ENCODE measurements at places on chromosomes 13 and 19.

DNA sequence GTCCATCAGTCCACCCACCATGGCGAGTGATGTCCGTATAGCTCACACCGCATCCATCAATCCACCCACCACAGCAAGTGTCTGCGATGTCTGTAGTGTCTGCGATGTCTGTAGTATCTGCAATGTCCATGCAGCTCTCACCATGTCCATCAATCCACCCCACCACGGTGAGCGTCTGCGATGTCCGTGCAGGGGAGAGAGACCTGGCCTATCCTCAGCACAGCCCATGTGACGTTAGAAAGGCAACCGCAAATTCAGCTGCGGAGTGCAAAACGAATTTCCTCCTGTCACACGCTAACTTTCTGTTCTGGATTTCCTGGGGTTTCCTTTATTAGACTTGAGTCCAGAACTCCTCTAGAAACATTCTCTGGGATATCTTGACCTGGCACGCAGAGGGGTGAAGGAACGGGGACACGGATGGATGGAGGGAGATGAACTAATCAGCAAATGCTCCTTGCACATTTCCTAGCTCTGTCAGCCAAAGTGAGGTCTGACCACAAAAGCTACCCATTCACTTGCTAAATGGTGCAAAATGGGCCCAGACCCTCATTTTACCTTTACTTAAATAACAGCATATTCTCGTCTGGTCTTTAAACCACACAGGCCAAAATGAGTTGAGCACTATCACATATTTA, 18.3 kb downstream of the RASA3 start:
- no peak for DNase-seq

GRCh38 chr13:99585609-99586008, 84.3 kb downstream of the TM9SF2 start:
- DNase-seq, result no peak

DNA sequence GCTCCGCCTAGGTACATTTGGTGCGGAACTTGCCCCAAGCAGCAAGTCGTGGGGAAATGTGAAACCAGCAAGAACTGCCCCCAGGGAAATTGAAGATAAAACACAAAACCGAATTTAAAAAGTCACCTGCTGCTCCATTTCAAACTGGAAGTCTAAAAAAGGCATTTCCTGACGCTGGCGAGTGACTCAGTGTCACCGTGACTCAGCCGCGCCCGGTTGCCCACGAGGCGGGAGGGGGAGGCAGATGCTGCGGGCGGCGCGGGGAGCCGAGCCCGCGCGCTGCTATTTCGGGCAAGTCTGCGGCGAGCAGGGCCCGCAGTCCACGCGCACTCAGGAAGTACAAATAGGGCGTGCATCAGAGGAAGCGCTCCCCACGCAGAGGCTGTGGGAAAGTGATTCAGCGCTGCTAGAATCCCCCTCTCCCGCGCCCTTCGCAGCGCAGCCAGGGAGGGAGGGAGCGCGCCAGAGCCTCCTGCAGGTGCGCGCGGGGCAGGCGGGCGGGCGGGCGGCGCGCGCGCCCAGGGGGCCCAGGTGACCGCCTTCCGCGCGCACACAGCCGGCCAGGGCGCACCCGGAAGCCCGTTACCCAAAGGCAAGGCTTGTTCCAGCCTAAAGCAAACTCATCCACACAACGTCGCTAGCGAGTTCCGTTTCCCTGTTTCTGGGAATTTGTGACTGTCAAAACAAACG, 168.8 kb downstream of the COL4A1 start:
- no peak for DNase-seq

GRCh38 chr13:47875201-47875600, 125.9 kb downstream of the SUCLA2 start:
- DNase-seq, result no peak

DNA sequence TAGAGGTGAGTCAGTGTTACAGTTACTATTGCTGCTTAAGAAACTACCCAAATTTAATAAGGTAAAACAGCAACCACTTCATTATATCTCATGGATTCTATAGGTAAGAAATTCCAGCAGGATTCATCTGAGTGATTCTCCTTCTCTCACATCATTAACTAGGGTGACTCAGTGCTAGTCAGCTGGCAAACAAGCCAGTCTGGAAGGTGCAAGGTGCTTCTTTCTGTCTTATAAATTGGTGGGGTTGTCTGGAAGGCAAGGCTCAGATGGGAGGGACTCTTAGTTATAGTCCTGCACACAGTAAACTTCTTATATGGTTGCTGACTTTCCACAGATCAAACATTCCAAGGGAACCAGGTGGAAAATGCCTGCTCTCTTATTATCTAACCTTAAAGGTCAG, 484.5 kb downstream of the GPC5 start:
- no peak for DNase-seq

- no peak for DNase-seq
Measured at GRCh38 chr19:2584002-2584401, 108.1 kb downstream of the GADD45B start.

DNA sequence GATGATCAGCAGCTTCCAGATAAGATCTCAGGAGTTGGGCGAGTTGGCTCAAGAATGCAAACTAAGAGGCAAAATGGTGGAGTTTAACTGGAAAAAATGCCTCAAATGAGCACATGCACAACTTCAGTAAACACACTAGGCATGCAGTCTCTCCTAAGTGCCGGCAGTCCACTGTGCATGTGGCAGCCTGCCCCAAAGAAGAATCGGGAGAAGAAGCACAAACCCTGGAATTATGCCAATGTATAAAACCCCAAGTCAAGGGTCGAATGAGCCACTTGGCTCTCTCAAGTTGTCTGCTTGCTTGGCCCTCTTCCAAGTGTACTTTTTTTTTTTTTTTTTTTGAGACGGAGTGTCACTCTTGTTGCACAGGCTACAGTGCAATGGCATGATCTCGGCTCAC, 53.3 kb upstream of the SLITRK1 start:
- no peak for DNase-seq

- no peak for DNase-seq
Measured at GRCh38 chr19:36093146-36093662, 17.7 kb upstream of the OVOL3 start.
